ENCODE measurements at places on chromosomes 7 and 10.

GRCh38 chr7:43666938-43667337 lies 62.4 kb downstream of the COA1 start:
- DNase-seq, result no peak

- DNase-seq, result no peak
Measured at GRCh38 chr10:62796896-62797295, 7.6 kb upstream of the ADO start.

- no peak for DNase-seq
Measured at GRCh38 chr7:151382079-151382885, 27.6 kb downstream of the WDR86 start.

- no peak for DNase-seq
Measured at GRCh38 chr10:19048891-19049290, 290 bp downstream of the MALRD1 start.

- no peak for DNase-seq
Measured at GRCh38 chr10:123651421-123652047, 14.6 kb upstream of the GPR26 start.

GRCh38 chr10:34006471-34006870 lies 672.0 kb upstream of the NRP1 start:
- no peak for DNase-seq

GRCh38 chr7:70607759-70608158 lies 524.2 kb upstream of the GALNT17 start:
- no peak for DNase-seq

GRCh38 chr10:16867556-16867955 lies 50.3 kb upstream of the RSU1 start:
- DNase-seq, result no peak

DNA sequence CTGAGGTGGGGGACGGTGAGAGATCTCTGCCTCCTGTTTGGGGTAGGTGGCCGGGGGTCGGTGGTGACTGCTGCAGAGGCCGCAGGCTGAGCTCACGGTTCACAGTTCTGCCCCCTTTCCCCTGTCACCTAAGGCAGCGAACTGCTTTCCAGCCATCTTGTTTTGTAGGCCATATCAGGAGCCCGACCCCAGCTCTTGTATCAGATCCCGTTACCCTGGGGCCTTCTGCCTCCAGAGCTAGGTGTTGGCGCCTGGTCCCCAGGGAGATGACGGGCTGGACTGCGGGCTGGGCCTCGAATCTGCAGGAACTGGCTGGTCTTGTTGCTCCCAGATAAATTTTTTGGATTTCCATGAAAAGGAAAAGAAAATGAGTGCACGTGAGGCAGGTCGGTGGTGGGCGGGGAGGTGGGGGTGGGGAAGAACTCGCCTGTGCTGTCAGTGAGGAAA lies 183.0 kb downstream of the DNAJB6 start:
- DNase-seq, result no peak

- no peak for DNase-seq
Measured at GRCh38 chr10:61902445-61903220, 1.1 kb downstream of the ARID5B start.

GRCh38 chr10:79400146-79401004 lies 45.0 kb downstream of the ZCCHC24 start:
- no peak for DNase-seq

DNA sequence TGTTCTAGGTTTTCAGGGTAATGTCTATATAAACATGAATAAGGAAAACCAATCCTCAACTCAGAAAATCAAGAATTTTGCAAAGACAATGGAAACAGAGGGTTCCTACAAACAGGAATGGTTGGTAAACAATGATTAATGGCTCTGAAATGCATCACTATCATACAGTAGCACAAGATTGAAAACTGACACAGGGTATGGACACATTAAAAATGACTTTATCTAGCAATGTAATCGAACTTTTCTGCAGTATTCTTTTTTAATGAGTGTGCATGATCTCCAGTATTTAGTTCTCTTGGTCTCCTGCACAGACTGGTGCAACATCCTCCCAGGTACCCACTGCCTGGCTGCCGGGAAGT lies 15.9 kb downstream of the GRB10 start:
- no peak for DNase-seq

- DNase-seq, result no peak
Measured at GRCh38 chr7:129008645-129009414, 46.1 kb downstream of the TNPO3 start.

- no peak for DNase-seq
Measured at GRCh38 chr7:155456738-155457543, 988 bp upstream of the EN2 start.

DNA sequence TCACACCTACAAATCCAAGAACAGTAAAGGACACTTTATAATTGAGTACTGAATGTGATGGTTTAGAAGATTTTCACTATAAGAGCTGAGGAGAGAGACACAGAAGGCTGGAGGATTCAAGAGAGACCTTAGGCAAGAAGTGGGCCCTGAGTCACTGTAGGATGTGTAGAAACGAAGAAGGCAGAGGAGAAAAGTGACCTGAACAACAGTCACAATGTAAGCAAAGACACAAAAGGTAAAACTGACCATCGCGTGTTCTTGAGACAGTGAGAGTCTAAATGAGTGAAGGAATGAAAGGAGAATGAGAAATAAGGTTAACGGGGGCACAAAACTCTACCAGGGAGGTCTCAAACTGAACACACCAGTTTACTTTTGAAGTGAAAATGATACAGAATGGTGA lies 298.2 kb upstream of the LRGUK start:
- DNase-seq, result no peak

Measured in AG04450 (cell line).